NCI-H1092 treated with DMSO at 0.1 percent for 48 hours (cell line): ENCODE measurements at places on chromosomes 4 and X.

DNA sequence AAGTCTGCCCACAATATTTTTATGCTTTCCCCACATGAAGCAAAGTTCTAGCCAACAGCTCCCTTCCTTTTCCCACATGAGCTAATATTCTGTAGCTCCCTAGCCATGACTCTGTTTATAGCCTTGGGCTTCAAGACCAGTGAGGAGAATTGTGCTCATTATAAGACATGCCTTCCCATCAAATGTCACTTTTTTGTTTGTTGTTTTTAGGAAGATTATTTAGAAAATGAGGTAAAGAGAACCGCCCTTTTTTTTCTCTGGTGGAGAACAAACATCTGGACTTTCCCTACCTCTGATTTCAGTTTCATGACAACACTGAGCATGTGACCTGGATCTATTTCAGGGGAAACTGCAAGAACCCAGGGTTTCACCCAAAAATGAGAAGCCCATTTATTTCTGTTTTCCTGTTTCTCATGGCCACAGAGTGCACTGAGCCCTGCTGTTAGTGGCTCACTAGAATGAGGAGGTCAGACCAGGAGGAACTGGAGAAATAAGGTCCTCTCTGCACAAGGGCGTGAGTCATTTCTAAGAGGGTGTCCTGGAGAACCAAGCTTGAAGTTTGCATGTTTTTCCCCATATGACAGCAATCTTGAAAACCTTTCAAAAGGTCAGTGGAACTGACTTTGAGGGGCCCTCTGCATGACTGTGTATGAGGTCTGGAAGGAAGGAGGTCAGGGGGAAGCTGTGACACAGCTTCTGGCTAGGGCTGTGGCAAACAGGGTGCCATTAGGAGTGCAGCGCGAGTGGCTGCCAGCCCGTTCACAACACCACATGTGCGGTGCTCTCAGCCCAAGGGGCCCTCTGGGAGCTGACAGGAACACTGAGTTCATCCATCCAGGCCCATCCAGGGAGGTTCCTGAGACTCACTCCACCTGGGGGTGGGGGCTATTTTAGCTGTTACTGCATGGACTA lies 55.2 kb downstream of the CHST7 start:
- no peak for DNase-seq

GRCh38 chr4:25677157-25677556 lies 21.5 kb downstream of the SLC34A2 start:
- DNase-seq = no peak

DNA sequence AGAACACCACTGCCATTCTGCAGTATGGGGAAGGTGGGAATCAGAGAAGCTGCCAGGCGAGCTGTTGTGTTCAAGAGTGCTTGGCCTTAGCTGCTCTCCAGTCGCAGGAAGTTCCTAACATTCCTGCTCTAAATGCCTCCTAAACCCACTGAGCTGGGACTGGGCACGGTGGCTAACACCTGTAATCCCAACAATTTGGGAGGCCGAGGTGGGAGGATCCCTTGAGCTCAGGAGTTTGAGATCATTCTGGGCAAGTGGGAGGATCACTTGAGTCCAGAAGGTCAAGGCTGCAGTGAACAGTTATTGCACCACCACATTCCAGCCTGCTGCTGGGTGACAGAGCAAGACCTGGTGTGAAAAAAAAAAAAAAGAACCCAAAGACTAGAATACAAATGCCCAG lies 690.3 kb upstream of the FAM241A start:
- DNase-seq = no peak

DNA sequence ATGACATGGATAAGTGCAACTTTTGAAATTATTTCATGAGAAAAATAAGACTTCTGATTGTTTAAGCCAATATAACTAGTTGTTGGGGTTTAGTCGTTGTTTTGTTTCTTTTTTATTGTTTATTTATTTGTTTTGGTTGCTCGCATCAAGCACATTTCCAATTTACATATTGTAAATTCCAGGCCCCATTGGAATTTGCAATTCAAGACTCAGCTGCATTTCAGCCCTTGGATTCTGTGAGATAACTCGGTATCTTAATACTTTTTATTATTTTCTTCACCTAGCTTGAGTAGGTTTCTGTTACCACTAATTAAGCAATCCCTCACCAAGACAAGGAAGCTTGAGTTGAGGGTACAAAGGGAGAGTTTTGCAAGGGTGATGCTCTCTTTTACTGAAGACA lies 318.3 kb upstream of the GATB start:
- no peak for DNase-seq

GRCh38 chr4:68724426-68724825 lies 54.0 kb upstream of the UGT2B15 start:
- no peak for DNase-seq

DNA sequence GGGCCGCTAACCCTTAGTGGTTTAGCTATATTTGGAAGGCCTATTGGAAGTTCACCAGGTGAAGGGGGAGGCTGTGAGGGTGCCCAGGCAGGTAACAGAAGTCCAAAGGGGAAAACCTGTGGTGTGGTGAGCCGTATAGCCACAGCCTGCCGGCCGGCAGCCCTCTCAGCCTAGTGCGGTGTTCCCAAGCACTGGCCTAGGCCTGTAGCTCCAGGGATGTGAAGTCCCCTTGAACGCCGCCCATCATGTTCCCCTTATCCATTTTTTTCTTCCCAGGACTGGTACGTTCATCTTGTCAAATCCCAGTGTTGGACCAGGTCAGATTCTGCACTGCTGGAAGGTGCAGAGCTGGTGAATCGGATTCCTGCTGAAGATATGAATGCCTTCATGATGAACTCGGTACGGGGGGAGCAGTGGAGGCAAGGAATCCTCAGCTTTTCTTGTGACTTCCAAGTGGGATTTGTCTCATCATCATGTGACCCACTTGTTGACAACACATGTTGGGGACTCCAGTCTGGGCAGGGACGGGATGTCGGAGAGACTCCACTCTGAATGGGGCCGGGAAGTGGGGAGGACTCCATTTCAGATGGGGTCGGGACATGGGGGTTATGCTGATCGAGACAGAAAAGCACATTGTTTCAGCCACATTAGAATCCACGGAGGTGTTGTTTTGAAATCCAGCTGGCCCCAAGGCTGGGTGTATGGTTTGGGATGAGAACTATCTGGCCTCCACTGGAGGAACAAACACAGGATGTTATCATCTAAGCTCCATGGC lies 39.2 kb upstream of the MSANTD1 start:
- DNase-seq = no peak

DNA sequence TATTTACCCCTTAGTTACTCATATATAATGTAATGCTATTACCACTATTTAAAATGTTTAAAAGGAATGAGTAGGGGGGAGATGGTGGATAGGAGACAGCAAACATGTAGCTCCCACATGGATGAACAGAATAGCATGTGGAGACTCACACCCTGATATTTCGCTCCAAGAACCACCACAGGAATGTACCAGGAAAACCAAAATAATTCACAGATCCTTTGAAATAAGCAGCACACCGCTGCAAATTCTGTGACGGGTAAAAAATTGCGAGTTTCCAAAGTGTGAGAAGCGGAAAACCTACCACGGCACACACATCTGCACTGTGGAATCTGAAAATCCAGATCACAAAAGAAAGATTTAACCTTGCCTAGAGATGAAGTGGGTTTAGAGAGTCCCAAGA lies 428.2 kb downstream of the TLL1 start:
- no peak for DNase-seq

GRCh38 chrX:129955682-129956081 lies 26.8 kb upstream of the BCORL1 start:
- DNase-seq = no peak

GRCh38 chrX:136784231-136784630 lies 3.5 kb upstream of the ARHGEF6 start:
- DNase-seq = no peak

- DNase-seq = no peak
These were observed 132.8 kb downstream of the SLIT2 start for GRCh38 chr4:20384456-20384855.

DNA sequence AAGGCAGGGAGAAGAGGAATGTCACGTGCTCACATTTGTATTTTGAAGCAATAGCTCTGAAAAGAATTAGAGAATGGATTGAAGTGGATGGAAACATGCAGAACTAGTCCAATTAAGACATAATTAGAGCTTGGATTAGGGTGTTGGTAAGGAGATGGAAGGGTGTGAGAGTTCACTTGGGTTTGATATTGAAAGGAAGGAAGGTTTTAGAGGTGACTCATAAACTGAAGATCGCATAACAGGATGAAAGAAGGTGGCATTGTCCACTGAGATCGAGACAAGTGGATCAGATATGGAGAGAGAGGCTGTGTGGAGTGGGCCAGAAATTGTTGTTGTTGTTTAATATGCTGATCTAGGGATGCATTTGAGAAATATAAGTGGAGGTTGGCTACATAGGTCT lies 244.0 kb upstream of the SMIM31 start:
- DNase-seq = no peak

GRCh38 chrX:66050140-66050569 lies 10.3 kb upstream of the VSIG4 start:
- DNase-seq = no peak

GRCh38 chr4:27819246-27819645 lies 958.6 kb downstream of the STIM2 start:
- DNase-seq = no peak

DNA sequence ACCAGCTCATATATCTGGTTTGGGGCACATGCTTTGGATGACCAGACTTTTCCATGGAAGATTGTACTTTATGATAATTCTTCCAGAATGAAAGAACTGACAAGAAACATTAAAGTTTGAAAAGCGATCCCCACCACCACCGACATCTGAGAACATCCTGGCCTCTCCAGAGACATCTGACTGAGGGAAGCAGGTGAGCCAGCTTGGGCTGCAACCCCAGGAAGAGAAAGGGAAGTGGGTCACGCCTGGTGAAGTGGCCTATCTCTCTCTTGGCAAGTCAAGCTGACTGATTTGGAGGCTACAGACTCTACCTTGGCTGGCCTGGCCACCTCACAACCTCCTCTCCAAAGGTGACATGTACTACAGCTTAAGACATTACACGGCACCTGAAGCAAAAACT lies 20.7 kb downstream of the PARM1 start:
- DNase-seq = no peak

GRCh38 chr4:1478766-1479355 lies 72.6 kb upstream of the NKX1-1 start:
- DNase-seq = no peak

DNA sequence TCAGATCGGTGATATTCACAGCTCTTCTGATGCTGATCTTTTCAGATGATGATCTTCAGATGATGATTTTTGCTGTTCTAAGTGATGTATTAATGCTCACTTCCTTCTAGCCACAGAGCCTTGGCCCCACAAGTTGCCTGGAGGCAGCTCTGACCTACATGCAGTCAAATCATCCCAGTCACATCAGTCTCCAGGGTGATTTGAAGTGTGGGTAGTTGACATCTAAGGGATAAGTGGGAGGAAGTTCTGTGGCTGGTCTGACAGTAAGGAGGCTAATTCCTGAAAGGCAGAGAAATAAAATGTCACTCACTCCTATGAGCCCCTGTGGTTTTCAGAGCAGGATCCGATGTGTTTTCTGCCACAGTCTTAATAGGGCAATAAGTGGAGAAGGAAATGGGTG lies 79.8 kb upstream of the RPL34 start:
- no peak for DNase-seq

GRCh38 chrX:6644411-6644810 lies 109.5 kb upstream of the VCX3A start:
- no peak for DNase-seq

DNA sequence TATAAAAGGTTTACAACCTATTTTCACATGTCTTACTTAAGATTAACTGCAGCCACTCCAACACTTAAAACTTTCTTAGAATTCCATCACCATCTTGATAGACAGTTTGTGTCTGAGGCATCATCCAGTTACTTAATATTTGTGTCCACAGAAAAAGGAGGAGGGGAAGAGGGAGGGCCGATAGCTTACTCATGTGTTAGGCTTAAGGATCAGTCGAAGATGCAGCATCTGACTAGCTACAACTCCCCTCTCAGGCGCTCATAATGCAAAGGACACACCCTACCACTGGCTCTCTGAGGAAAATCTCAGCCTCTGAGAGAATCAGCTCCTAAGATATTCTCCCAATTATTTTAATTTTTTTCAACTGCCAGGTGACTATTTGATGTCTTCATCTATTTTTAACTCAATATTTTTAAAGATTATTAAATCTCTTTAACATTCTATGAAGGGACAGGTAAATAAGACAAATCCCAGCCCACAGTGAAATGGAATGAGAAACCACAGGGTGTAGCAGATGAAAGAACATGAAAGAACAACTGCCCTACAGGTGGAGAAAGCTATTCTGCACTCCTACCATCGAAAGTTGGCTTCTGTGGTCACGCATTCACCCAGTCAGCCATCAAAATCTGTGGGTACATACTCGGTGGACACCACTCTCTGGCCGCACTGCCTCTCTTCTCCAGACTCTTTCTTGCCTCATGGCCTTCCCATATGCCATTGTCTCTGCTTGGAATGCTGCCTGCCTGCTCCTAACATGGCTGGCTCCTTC lies 48.0 kb downstream of the ARAP2 start:
- DNase-seq = no peak

GRCh38 chr4:24643774-24644520 lies 59.6 kb upstream of the DHX15 start:
- DNase-seq = no peak

GRCh38 chr4:4377191-4377590 lies 9.7 kb upstream of the NSG1 start:
- no peak for DNase-seq

GRCh38 chrX:15269618-15270521 lies at the start of gene ASB9:
Gene ASB9 (minus strand): TSS chrX:15270083. CDS start chrX:15269874, 209 bp downstream.
- no peak for DNase-seq

DNA sequence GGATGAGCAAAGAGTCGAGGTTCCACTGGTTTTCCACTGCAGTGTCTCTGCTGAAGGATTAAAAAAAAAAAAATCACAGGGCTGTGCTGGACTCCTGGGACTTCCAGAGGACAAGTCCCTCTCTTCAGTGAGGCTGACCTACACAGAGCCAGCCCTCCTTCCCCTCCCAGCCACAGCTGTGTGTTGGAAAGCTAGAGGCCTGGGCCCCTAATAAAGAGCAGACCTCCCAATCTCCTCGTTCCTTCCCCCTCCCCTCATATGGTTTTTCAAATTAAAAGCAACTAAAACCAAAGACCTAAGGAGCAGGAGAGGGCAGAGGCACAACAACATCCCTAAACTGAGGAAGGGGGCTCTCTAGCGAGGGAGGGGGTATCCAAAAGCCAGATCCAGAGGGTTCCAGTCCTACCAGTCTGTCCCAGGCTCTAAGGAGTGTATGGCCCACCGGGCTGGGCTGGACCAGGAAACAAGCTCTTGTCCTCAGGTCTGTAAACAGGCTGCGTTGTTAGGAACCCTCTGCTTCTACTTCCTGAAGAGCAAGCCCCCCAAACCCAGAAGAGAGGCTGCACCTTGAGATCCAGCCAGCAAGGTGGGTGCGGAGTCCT lies 4.0 kb upstream of the PDGFRA start:
- no peak for DNase-seq

DNA sequence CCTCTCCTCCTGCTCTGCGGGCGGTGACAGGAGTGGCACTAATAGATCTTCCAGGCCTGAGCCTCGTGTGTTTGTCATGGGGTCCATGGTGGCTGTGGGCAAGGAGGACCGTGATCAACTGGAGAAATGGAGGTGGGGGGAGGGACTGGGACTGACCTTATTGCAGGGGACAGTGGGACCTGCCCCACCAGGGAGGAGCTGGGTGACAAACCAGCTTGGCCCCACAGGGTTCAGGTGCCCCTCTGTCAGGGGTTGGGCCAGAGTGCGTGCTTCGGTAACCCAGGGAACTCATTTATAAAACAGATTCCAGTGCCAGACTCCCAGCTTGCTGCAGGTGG lies 366.5 kb downstream of the BCOR start:
- no peak for DNase-seq

- DNase-seq = no peak
These were observed 119.7 kb upstream of the PCDH7 start for GRCh38 chr4:30600246-30601017.
